Mesothelial cell of epicardium (in vitro differentiated cells): ENCODE measurements at places on chromosomes 1 and 21. TPM values are rescaled to one million over a fixed set of nuclear protein-coding genes. Genes with fewer than 3 reads are reported as not detected.

PPFIA4 gene
- 35.3 to 39.4 TPM (median 38.9 TPM) in 3 replicates for total RNA-seq

PDIK1L gene
- total RNA-seq = 18.3 to 19.4 TPM (median 19.1 TPM) in 3 replicates

BEST4 gene
- 1.4 to 1.7 TPM (median 1.4 TPM) in 3 replicates for total RNA-seq

ZSWIM5 gene
- total RNA-seq = 2.0 to 2.5 TPM (median 2.4 TPM) in 3 replicates

ELAVL4 gene
- not detected in 3 replicates for total RNA-seq

IL19 gene
- total RNA-seq = not detected in 3 replicates

GRCh38 chr1:193299038-193299437 is 112.6 kb upstream of the B3GALT2 start:
- H3K36me3 ChIP-seq = peaks cover 9% of the 10 kb centered on the region
- no peak for DNase-seq
- no peaks in the 10 kb centered on the region for H3K4me1 ChIP-seq
- H3K27me3 ChIP-seq = no peaks in the 10 kb centered on the region

DNA sequence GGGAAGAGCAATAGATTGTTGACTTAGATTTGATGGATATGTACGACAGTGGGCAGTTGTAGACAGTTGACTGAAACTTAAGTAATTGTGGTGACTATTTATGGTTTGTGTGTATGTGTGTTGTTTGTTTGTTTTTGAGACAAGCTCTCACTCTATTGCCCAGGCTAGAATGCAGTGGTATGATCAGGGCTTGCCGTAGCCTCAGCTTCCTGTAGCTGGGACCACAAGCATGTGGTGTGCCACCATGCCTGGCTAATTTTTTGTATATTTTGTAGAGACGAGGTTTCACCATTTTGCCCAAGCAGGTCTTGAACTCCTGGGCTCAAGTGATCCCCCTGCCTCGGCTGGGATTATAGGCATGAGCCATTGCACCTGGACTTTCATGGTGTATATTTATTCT is 9.8 kb downstream of the SDHC start:
- H3K36me3 ChIP-seq = peaks cover 23% of the 10 kb centered on the region
- H3K27me3 ChIP-seq = no peaks in the 10 kb centered on the region
- H3K4me3 ChIP-seq = no peak overlapping the region
- no peaks in the 10 kb centered on the region for H3K4me1 ChIP-seq
- no peak for DNase-seq

- no peaks in the 10 kb centered on the region for H3K4me1 ChIP-seq
- peaks cover 11% of the 10 kb centered on the region for H3K27me3 ChIP-seq
- no peak for DNase-seq
- H3K36me3 ChIP-seq = no peaks in the 10 kb centered on the region
- H3K4me3 ChIP-seq = no peak overlapping the region
- no peak overlapping the region for H3K27ac ChIP-seq
Measured at GRCh38 chr1:247441606-247442005, 16.3 kb downstream of the OR2B11 start.

GRCh38 chr1:5554111-5554510 is 438.1 kb downstream of the NPHP4 start:
- no peaks in the 10 kb centered on the region for H3K36me3 ChIP-seq
- H3K4me1 ChIP-seq = no peaks in the 10 kb centered on the region
- peaks cover 44% of the 10 kb centered on the region for H3K27me3 ChIP-seq
- no peak overlapping the region for H3K27ac ChIP-seq

- H3K4me3 ChIP-seq = no peak overlapping the region
- no peak overlapping the region for H3K27ac ChIP-seq
- no peak for DNase-seq
Measured at GRCh38 chr1:212294983-212295382, 9.8 kb downstream of the PPP2R5A start.

DNA sequence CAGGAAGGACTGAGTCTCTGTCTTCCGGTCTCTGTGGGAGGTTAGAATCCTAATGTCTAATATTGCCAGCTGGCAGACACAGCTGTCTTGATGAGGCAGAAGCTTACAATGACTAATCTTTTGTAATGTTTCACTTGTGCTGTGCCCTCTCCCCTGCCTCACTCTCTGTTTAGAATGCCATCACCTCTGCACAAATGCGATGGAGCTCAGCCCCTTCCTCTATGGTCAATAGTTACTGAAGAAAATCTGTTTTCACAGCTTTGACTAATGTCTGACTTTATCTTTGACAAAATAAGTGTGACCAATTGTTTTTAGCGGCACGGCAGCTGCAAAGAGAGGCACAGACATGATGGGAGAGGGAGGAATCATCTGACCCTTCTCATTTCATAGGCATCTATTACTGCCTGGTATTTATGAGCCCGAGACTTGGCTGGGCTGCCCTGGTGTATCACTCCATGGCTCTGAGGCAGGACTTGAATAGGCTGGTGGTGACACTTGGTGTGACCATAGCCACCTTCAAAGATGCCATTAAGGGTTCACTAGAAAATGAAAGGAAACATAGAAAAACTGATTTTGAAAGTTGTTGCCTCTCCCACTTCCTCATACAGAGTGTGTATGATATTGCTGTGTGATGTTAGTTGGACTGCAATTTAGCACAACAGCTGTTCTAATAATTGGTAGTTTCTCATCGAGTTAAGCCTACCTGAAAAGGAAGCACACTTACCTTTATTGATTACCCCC is 163.2 kb upstream of the NBPF11 start:
- peaks cover 75% of the 10 kb centered on the region for H3K27me3 ChIP-seq
- H3K36me3 ChIP-seq = peaks cover 14% of the 10 kb centered on the region
- no peak for DNase-seq

- no peaks in the 10 kb centered on the region for H3K36me3 ChIP-seq
- no peaks in the 10 kb centered on the region for H3K4me1 ChIP-seq
- no peaks in the 10 kb centered on the region for H3K27me3 ChIP-seq
Measured at GRCh38 chr1:80083892-80084291, 1077.4 kb upstream of the ADGRL4 start.

- peaks cover 2% of the 10 kb centered on the region for H3K4me1 ChIP-seq
- H3K27ac ChIP-seq = peak overlapping the region; percentile 80
- DNase-seq = no peak
- H3K27me3 ChIP-seq = no peaks in the 10 kb centered on the region
Measured at GRCh38 chr1:28028873-28029654, 59.3 kb downstream of the EYA3 start.

DNA sequence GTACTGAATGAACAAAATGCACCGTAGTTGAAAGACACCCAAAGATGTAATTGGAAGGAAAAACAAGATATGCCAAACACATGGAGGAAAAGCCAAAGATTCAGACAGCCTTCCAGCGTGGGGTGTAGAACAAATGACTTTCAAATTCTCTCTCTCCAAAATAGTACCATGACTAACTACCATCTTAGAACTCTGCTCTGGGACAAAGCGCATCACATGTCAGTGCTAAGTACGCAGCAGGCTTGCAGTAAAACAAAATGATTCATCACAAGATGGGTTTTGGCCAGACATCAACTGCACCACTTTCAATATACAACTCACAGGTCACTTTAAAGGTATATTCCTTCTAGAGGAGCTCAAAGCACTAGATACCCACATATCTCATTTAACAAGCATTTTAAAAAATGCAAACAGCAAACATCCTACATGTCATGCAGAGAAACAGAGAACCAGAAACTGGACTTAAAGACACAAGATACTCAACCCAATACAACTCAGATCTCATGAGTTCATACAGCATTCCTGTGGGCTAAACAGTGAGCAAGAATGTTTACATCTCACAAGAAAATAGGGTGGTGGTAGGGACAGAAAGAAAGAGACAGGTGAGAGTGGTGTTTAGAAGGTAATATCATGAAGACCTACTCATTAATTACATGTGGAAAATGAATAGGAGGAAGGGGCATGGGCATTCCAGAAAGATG is 75.7 kb downstream of the BCAR3 start:
- no peak overlapping the region for H3K4me3 ChIP-seq
- peaks cover 46% of the 10 kb centered on the region for H3K4me1 ChIP-seq
- no peaks in the 10 kb centered on the region for H3K27me3 ChIP-seq
- no peaks in the 10 kb centered on the region for H3K36me3 ChIP-seq
- no peak for DNase-seq

DNA sequence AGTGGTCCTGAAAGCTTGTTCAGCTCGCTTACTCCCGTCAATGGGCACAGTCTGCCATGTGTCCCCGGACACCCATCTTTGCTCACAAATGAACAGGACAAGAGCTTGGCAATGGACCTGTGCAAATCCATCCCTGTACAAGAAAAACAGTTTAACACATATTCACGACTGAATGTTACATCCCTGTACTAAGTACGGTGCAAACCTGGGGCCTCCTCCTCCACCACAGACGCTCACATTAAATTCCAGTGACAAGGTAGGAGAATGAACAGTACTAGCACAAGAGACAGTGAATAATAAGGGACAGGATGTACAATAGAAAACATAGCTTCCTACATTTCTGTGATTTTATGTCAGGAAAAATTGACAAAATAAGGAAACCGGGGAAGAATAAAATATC is 187.7 kb downstream of the ASTN1 start:
- H3K4me3 ChIP-seq = no peak overlapping the region
- no peaks in the 10 kb centered on the region for H3K36me3 ChIP-seq
- H3K27me3 ChIP-seq = peaks cover 13% of the 10 kb centered on the region
- H3K27ac ChIP-seq = no peak overlapping the region
- DNase-seq = no peak

GRCh38 chr21:39046236-39046916 is 136.9 kb downstream of the PSMG1 start:
- no peaks in the 10 kb centered on the region for H3K27me3 ChIP-seq
- peaks cover 10% of the 10 kb centered on the region for H3K4me1 ChIP-seq
- H3K27ac ChIP-seq = no peak overlapping the region
- DNase-seq = no peak
- no peak overlapping the region for H3K4me3 ChIP-seq
- no peaks in the 10 kb centered on the region for H3K36me3 ChIP-seq

DNA sequence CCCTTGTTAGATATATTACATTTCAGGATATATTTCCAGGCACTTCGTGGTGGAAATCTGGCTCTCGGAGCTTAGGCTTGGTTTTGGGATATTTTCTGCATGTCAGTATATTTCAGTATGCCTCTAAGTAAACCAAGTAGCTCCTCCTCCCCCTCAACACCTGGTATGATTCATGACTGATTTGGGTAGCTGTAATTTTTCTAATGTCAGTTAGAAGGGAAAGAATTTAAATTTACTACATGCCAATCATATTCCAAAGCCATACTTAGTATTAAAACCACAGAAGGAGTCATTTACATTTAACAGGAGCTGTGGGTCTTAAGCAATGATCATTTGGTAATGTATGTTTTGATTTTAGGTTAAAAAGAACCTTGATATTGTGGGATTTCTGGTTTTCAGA is 40.6 kb downstream of the ST6GALNAC3 start:
- no peak overlapping the region for H3K4me3 ChIP-seq
- no peak overlapping the region for H3K27ac ChIP-seq
- DNase-seq = no peak
- H3K36me3 ChIP-seq = peaks cover 6% of the 10 kb centered on the region
- H3K27me3 ChIP-seq = no peaks in the 10 kb centered on the region
- H3K4me1 ChIP-seq = peaks cover 15% of the 10 kb centered on the region

DNA sequence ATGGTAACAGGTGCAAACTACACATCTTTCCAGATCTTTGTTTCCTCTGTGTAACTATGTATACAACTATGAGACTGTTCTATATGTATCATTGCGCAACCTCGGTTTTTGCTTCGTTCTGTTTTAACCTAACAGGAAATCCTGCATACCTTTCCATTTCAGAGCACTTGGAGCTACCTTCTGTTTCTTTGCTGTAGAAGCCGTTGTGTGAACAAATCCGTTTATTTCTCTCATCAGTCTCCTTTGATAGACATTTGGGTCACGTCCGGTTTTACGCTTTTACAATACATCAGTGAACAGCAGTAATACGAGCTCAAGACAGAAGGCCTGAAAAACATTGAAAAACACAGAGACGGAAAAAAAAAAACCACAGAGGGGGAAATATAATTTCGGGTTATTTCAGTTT is 10.5 kb downstream of the ATP5IF1 start:
- DNase-seq = no peak
- H3K4me1 ChIP-seq = peaks cover 36% of the 10 kb centered on the region
- H3K27me3 ChIP-seq = no peaks in the 10 kb centered on the region
- peak overlapping the region; percentile 89 for H3K4me3 ChIP-seq
- H3K36me3 ChIP-seq = no peaks in the 10 kb centered on the region
- peak overlapping the region; percentile 98 for H3K27ac ChIP-seq

DNA sequence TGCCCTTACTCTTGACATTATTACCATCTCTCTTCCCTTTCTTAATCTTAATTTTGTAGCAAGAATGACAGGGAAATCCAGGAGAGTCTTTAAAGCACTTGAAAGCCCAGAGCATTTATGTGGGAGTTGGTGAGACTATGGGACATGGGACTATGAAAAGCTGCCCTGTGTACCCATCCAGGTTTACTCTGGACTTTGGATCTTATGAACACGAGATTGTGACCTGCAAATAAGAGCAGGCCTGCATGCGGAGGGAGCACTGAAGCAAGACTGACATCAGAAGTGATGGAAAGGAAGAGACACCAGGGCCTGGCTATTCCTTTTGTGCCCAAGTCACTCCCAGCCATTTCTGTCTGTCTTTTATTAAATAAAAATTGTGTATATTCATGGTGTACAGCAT is 209.6 kb downstream of the NUF2 start:
- no peak for DNase-seq
- peaks cover 2% of the 10 kb centered on the region for H3K36me3 ChIP-seq
- H3K27me3 ChIP-seq = no peaks in the 10 kb centered on the region

DNA sequence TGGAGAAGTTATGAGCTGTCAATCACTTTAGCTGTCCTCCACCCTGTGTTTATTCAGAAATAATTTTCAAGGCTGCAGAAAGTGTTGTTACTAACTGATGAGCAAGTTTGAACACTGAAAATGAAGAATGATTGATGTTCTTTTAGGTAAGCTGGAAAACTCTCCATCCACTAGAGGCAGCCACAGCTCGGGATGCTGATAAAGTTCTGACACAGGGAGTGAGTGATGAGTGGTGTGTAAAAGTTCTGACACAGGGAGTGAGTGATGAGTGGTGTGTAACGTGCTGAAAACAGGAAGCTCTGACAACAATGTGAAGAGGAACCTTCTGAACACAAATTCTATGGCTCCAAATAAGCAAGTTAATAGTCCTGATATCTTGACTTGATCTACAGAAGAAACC is 197.5 kb upstream of the PTBP2 start:
- no peak overlapping the region for H3K4me3 ChIP-seq
- peaks cover 48% of the 10 kb centered on the region for H3K4me1 ChIP-seq
- DNase-seq = no peak

DNA sequence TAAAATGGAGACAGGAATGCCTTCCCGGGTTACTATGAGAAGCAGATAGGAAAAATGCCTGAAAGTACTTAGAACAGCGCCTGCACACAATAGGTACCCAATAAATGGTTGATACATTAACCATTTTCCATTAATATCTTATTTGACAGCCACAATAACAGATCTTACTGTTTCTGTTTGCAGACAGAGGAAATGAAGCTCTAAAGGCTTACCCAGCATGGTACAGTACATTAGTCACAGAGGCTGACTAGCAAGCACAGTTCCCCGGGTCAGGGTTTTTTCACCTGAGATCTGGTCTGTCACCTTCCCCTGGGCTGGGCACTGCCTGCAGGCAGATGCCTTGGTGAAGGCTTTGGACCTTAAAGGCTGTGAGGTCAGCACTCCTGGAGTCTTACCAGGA is 2.9 kb downstream of the TRIM63 start:
- H3K27me3 ChIP-seq = no peaks in the 10 kb centered on the region
- H3K27ac ChIP-seq = peak overlapping the region; percentile 6
- peaks cover 35% of the 10 kb centered on the region for H3K4me1 ChIP-seq
